ENCODE measurements at places on chromosomes 2 and 18. TPM values are rescaled to one million over a fixed set of nuclear protein-coding genes. Genes with fewer than 3 reads are reported as not detected.
A peak's percentile ranks its signal among the peaks of the same experiment; 100 is the strongest.

DNA sequence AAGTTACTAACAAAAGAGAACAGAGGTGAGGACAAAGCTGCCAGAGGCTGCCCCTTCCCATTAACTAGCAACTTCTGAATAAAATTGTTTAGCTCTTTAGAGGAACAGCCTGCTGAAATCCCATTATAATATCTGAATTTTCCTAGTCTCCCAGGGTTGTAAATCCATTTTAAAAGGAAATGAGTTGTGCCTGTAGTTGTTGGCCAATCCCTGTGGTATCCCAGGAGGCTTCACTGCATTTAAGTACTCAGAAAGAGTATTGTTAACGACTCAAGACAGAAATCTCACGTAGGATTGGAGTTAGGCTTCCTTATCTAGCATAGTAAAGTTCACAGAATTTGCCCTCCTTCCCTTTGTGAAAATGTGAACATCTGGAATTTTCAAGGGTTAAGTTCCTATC is 8.9 kb downstream of the LAPTM4A start:
- no peak for DNase-seq

DNA sequence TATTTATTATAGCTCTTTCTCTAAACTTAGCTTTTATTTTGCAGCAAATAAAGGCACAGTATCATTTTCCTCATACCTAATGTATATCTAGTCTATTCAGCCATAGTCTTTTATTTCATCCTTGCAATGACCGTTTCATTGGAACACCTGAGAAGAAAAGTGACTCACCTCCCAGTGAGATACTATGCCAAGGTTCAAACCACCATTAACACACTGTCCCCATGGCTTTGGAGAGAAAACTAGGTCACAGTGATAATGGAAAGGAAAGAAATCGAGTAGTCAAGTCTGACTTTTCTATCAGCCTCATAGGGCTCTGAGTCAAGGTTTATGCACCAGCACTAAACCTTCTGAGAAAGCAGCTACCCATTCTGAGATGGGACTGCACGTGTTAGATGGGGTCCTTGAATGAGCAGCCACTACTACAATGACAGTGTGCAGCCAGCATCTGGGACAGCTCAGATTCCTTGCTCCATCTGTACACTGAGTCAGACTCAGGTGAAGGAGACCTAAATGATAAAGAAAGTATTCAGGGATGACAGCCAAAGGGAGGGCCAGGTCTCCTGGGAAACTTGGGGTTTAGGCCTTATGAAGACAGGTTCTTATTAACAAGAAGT is 971.1 kb upstream of the ACVR2A start:
- no peak for DNase-seq

DNA sequence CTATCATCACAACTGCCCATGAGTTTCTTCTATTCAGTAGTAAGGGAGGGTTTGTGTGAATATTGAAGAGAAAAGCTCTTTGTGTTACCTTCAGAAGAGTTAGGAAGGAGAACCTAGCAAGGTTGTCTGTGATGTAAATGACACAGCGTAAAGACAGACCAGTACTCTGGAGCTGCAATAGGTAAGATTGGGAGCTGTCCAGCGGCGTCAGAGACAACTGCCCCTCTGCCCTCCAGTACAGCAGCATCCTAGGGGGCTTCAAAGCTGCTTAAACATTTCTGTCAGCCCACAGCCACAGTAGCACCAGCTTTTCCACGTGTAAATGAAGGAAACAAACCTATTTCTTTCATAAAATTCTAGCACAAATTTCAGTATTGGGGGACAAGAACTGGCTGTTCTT is 34.5 kb downstream of the NYAP2 start:
- DNase-seq, result no peak

UGT1A6 gene
- total RNA-seq, result not detected

GRCh38 chr2:212686285-212686895 is 147.8 kb upstream of the ERBB4 start:
- peak; percentile 81 for DNase-seq

GRCh38 chr2:142742371-142743214 is 134.9 kb upstream of the KYNU start:
- DNase-seq, result no peak

- no peak for DNase-seq
Observed at GRCh38 chr2:189151906-189152305, 27.7 kb downstream of the COL5A2 start.

ARHGEF33 gene
- total RNA-seq, result 6.2 TPM

CNNM3 gene
- total RNA-seq, result 32.2 TPM

DNA sequence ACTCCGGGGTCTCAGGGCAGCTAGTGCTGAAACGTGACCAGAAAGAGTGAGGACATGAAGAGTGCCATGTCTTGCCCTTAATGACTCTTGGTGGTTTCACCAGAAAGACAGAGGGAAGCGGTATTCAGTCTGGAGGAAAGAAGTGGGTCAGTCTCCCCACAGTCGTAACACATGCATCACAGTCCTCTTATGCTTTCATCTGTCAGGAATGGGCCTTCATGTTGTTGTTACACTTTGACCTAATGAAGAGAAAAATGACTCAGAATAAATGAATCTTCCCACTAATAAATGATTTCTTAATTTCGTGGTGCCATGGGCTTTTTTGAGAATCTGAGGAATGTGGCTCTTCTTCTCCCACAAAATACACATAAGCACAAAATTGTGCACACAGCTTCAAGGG is 103.2 kb downstream of the SLC8A1 start:
- DNase-seq, result no peak

TMEFF2 gene
- 2.2 TPM for total RNA-seq

GRCh38 chr2:70574109-70574508 is 20.5 kb upstream of the TGFA start:
- DNase-seq, result no peak

DNA sequence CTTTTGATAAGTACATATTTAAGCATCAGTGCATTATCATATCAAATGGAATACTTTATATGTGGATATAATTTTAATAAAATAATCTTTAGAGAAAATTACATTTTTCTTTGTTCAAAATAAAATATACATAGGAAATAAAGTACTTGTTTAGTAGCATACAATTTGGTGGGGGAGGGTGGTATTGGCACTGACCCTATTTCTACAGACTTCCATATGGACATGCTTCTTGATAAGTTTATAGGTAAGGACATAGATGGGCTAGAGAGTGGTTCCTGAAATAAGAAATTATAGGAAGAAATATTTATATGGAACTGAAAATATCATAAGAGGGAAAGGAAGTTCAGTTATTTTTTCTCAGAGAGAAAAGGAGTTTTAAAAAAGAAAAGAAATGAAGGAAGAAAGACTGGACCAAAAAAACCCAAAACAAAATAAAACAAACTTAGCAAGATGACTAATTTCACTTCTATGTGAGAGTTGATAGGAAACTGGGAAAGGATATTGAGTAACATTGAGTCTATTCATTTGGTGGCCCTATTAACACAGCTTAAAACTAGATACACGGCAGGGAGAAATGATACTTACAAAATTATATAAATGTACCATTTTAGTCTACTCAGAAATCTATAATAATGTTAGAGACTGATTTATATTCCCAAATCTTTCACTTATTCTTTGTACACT is 505.9 kb downstream of the ERBB4 start:
- no peak for DNase-seq

GRCh38 chr2:8247905-8248622 is 433.8 kb upstream of the ID2 start:
- no peak for DNase-seq

DNA sequence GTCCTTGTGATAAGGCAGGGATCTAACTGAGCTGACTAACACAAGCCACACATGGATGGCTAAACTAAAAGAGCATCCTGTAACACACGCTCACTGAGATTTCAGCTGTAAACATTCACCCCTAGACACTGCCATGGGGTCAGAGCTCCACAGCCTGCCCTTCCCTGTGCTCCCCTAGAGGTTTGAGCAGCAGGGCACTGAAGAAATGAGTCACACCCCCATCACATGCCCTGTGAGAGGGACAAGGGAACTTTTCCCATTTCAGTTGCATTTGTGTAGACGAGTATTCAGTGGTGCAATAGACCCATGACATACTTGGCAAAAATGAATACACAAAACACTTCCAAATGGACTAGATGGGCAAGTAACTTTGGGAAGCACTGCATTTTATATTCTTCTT is 402.4 kb upstream of the LRRTM1 start:
- DNase-seq, result no peak

PCARE gene
- total RNA-seq, result 1.0 TPM

DNA sequence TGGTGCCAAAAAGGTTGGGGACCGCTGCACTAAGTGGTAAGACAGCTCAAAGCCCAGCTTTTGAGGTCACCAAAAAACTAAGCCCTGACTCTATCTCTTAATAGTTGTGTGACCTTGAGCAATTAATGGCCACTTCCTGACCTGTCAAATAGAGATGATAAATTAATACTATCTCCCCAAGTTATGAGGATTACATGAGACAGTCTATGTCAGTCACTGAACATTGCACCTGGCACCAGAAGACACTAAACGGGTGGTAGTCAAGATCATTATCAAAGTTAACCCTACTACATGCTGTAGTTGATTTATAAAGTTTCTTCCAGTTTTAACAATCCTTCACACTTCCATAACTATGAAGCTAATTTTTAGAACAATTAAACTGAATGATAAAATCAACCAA is 36.5 kb downstream of the STPG4 start:
- no peak for DNase-seq

- DNase-seq, result no peak
Observed at GRCh38 chr2:221102896-221103688, 469.0 kb downstream of the EPHA4 start.

DNA sequence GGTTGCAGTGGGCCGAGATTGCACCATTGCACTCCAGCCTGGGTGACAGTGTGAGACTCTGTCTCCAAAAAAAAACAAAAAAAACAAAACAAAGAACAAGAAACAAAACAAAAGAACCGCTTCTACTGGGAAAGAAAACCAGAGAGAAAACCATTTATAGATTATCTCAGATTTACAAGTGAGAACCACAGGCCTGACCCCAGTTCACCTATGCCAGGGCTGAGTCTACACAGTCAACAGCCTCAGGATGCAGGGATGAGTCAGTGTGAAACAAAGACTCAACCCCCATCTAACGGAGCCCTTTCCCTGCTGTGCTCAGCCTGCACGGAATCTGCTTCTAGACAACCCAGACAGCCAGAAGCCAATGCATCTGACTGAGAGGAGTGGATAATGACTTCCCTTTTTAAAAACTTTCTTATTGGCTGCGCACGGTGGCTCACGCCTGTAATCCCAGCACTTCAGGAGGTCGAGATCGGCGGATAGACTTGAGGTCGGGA is 25.5 kb upstream of the YWHAQ start:
- DNase-seq, result no peak

DNA sequence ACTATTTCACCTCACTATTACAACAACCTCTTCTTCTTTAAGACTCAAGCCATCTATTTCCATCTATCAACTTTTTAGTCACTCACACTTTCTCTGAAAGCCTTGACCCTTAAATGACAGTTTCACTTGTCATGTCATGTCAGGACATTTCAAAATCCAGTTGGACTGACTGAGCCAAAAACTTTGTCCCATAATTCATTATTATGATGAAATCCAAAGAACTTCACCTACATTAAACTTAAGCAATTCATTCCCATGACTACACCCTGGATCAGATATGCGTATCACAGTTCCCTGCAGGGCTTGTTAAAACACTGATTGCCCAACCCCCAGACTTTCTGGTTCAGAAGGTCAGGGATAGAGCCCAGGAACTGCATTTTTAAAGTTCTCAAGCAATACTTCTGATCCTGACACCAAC is 26.5 kb downstream of the LDAH start:
- no peak for DNase-seq

DNA sequence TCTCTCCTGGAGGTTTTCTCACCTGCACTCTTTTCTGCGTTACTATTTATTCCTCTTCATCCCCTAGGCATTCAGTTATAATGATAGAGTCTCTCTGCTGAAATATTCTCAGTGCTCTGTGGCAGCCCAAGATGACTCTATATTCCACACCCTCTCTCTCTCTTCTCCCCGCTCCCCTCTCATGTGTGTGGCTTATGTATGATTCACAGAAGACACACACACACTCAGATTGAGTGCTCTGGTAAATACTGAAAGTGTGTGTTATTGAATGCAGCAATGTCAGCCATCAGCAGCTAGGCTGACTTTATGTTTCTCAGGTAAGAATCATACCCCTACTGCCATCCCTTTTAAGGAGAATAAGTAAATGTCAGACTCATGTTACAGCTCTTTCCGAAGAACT is 201.2 kb downstream of the SLC4A10 start:
- DNase-seq, result no peak

GRCh38 chr2:166180951-166181812 is 53.4 kb upstream of the SCN1A start:
- DNase-seq, result peak; percentile 75

GRCh38 chr2:172116107-172116506 is 13.4 kb upstream of the DLX2 start:
- no peak for DNase-seq

ZNF142 gene
- 39.3 TPM for total RNA-seq

GRCh38 chr2:64311948-64312621 is 141.9 kb upstream of the LGALSL start:
- DNase-seq, result peak; percentile 92

DNA sequence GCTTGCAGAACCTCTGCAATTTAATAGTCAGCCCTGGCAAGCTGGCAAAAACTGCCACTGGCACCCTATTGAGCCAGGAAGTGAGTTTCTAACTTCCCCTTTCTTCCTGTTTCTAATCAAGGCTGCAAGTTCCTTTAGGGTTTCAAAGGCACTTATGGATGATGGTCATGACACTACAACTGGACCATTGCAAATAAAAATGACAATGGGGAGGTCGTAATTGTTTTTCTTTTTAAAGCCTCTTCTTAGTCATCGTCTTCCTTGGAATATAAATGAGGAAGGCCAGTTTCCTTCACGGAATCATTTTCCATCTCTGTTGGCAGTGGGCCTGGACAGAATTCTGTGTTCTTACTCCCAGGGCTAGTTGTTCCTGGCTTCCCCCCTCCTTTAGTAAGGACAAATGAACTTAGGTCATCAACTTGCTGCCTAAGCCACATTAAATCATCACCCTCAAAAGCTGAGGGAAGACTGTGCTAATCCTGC is 35.8 kb downstream of the SH3RF3 start:
- peak; percentile 56 for DNase-seq
